ENCODE measurements at places on chromosomes 6 and 20. TPM values are rescaled to one million over a fixed set of nuclear protein-coding genes. Genes with fewer than 3 reads are reported as not detected.

- no peak for DNase-seq
These were observed 5.5 kb downstream of the TCF19 start for GRCh38 chr6:31163922-31164321.

- DNase-seq: no peak
These were observed 24.2 kb upstream of the KIF25 start for GRCh38 chr6:167973148-167973885.

DNA sequence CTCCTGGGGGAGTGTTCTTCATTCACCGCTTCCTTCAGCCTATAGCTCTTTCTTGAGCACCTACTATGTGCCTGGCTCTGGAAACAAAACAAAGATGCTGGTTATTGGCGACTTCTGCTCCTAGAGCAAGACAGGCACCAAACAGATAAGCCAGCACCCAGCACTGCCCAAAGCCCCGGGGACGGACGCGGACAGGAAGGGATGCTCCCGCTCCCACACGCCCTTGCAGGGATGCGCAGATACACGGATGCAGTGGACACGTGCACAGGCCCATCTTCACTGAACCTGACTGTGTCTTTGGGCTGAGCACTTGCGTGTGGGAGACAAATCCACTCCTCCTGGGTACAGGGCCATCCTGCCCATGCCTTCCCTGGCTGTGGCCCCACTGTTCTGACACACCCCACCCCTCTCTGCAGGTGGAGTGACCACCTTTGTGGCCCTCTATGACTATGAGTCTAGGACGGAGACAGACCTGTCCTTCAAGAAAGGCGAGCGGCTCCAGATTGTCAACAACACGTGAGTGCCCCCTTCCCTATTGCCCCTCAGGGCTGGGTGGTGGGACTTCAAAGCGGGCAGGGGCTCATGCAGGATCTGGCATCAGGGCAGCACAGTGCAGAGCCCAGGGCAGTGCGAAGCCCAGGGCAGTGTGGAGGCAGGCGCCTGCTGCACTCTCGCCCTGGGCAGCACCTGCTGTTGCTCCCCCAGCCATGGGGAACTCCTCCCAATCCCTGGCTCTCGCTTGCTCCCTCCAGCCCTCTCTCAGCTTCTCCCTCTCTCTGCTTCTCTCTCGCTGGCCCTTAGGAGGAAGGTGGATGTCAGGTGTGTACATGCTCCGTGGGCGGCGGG, 39.9 kb downstream of the SRC start:
- no peak for DNase-seq

GRCh38 chr20:9269280-9269971, 200.5 kb downstream of the PLCB4 start:
- DNase-seq: no peak

- DNase-seq: peak; percentile 47
These were observed 103.3 kb downstream of the IBTK start for GRCh38 chr6:82144007-82144851.

- DNase-seq: no peak
These were observed 45.7 kb downstream of the PREX1 start for GRCh38 chr20:48782053-48782452.

GRCh38 chr20:46402331-46402811, 4.0 kb downstream of the ELMO2 start:
- DNase-seq: no peak

DNA sequence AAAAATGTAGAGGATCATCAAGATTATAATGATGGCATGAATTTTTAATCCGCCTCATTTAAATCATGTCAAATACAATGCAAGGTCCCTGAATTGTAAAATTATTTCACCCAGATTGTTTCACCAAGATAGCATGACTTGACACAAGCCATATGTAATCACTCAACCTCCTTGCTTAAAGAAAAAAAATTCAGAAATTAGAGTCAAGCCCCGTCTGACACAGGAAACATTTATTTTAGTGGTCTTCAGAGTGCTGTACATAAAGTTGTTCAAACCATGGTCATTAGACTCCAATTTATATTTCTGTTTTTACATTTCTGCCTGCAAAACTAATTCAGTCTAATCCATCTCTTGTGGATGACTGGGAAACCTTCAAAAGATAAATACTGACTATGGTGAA, 200.2 kb downstream of the CBLN4 start:
- no peak for DNase-seq

DNA sequence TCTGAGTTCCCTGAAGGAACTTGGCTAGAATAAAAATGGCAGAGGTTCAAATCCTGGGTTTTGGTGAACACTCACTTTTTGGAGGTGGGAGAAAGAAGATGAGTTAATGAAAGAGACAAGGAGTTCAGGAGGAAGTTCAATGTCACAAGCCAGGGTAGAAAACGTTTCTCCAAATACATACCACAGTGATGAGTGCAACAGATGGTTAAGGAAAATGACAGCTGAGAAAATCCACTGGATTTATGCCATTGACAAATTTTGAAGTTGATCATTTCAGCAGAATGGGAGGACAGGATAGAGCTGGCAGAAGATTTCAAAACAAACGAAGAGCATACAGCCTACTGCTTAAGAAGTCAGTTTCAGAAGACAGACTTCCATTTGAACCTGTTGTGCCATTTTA, 122.7 kb downstream of the GFRAL start:
- no peak for DNase-seq

DNA sequence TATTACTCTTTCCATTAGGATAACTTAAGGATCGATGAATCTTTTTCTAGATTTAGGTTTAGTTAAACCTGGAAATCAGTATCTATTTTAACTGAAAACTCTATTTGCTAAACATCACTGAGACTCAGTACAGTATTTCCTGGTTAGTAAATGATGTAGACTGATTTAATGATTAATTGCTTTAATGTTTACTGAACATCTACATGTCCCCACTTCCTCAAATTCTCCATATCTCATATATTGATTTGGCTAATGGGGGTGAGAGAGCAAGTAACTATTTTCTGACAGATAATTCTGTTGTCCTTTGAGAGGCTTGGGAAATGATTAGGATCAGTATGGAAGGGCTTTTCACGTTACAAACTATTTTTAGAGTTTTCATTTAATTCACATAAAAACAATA, 10.3 kb downstream of the MKKS start:
- DNase-seq: no peak

GRCh38 chr6:40276141-40276540, 311.0 kb downstream of the LRFN2 start:
- DNase-seq: no peak

DNA sequence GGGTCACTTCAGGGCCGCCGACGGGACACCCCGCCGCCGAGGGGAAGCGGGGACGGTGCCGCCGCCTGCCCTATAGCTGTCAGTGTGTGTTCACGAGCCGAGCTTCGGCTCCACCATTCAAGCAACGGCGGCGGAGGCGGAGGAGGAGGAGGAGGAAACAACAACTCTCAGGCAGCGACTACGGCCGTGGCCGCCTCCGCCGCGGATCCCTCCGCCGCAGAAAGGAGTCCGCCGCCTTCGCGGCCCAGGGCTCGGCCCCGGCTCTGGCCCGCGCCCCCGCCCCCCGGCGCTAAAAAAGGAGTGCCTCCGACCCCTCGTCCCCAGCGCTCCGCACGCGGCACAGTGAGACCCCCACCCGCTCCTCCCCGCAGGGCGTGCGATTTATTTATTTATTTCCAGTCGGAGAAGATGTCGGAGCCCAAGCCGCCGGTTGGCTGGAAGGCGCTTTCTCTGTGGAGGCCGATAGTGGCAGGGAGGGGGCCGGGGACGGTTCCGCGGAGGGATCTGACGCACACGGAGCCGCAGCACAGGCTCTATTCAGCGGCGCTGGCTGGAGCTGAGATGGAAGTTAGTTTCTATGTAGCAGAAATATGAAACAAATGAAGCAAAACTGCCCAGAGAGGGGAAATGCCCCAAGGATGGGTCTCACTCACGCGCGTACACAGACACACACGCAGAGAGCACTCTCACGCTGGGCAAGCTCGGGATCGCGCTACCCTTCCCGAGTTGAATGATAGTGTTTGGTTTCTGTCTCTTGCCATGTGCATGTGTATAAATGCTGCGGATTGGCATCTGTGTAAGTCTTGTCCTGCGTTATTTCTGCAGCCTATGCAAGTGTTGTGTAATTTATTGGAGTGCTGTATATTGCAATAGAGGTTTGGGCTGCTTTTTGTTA, at the start of gene PHIP:
Gene PHIP (minus strand): TSS at position 180 of the 895 bp plus-strand sequence. CDS start 186 bp downstream, outside the sequence.
- peak; percentile 42 for DNase-seq

DNA sequence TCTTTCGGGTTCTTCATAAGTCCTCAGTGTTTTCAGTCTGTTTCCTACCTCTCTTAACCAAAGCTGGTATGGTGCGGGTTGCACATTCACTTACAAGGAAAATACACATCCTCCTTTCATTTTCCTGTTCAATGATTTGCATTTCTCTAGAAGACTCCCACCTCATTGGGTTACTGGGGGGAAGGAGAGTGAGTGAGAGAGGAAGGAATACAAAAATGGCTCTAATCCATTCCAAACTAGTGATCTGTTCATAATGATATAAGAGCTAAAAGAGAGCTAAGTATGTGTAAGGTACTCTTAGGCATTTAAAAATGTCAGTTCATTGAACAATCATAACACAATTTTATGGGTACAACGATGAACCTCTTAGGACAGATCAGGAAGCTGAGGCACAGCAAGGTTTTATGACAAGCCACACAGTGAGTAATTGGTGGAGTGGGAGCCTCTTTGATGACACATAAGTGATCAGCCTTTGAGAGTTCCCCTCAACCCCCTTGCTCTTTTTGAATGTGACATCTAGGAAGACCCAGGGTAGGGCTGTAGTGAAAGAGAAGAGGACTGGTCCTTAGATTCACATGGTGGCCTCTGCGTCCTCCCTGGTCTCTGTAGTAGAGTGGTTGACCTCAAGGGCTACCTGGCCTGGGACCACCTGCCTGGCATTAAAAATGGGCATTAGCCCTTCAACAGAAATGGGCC, 328.4 kb upstream of the SOX4 start:
- no peak for DNase-seq

DNA sequence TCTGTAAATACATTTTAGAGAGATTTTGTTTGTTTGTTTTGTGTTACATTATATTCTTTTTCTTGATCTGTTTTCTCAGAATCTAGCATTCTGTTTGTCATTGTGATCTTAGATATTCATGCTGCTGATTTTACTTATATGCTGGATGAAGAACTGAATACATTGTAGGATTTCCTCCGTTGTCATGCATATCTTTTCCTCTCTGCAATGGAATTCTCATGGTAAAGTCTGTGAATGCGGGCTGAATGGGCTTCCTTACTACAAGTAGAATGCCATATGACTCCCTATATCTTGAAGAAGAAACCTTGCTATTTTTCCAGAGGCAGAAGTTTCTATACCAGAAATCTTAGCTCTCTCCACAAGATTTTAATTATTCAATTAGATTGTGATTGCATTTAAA, 2.4 kb upstream of the DEFB114 start:
- no peak for DNase-seq

GRCh38 chr20:35541118-35541782, 628 bp upstream of the ERGIC3 start:
- DNase-seq: no peak

- DNase-seq: no peak
These were observed 16.6 kb upstream of the MAP1LC3A start for GRCh38 chr20:34541917-34542316.

DNA sequence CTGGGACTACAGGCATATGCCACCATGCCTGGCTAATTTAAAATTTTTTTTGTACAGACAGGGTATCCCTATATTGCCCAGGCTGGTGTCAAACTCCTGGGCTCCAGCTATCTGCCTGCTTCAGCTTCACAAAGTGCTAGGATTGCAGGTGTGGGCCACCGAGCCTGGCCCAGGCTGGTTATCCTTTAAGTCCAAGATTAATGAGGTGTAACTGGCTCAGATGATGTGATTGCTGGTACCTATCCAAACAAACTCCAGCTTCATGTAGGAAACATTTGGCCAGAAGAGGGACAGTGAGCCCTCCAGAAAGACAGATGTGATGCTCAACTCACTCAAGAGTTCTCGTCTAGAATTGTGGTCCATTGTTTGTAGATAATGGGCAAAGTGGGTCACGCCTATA, 9.2 kb upstream of the ZNF318 start:
- DNase-seq: no peak

- no peak for DNase-seq
These were observed 70.2 kb upstream of the BCLAF1 start for GRCh38 chr6:136359851-136360250.

DNA sequence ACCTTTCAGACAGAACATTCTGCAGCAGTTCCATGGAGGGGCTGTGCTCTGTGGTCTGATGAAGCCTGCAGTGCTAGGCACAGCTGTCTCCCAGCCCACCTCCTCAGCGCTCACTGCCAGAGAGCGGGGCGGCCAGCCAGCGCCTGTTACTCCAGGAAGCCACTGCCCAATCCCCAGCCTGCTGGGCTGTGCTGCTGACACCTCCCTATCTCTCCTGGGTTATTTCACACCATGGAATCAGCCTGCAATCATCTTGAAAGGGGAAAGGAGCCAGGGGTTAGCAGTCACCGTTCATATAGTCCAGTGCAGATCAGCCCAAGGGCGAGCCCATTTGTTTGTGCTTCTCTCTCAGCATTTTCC, 46.3 kb upstream of the NHSL1 start:
- DNase-seq: no peak

- DNase-seq: no peak
These were observed 7.2 kb downstream of the FYN start for GRCh38 chr6:111865909-111866546.

Gene ATXN1
- polyA plus RNA-seq: 3.1 TPM

Gene TTK
- 18.8 TPM for polyA plus RNA-seq

Gene SNX21
- 4.9 TPM for polyA plus RNA-seq

Gene WFDC5
- not detected for polyA plus RNA-seq

Gene AGER
- polyA plus RNA-seq: 1.4 TPM

Gene SPATS1
- polyA plus RNA-seq: not detected

Gene ZC3H12D
- 0.04 TPM for polyA plus RNA-seq

Gene ZBP1
- 0.05 TPM for polyA plus RNA-seq

Gene MOXD1
- polyA plus RNA-seq: 2.6 TPM

Gene ASIP
- polyA plus RNA-seq: not detected

Gene ECT2L
- not detected for polyA plus RNA-seq

Gene EYS
- polyA plus RNA-seq: not detected

Gene TP53TG5
- not detected for polyA plus RNA-seq

Gene OOEP
- polyA plus RNA-seq: not detected

Gene TXLNB
- polyA plus RNA-seq: not detected

Gene BMP6
- 8.4 TPM for polyA plus RNA-seq
